ENCODE measurements at places on chromosomes 11 and 22.

- no peak for DNase-seq
These were observed 10.5 kb downstream of the ROBO4 start for GRCh38 chr11:124886978-124887666.

DNA sequence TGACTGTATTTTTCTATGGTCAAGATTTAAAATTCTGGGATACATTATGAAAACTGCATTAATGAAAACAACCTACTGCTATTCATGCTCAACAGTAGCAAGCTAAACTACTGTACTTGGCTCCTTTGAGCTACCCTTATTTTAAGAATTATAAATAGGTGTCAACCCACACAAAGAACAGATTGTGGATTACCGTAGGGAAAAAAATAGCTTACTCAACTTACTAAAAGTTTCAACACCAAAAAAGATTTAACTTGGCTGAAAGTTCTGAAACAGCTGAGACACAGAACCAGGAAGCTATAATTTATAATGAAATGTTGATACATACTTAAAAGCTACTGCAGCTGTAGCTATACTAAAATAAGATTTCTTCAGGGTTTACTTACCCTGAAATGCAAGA, 10.1 kb downstream of the LIN7C start:
- no peak for DNase-seq

- DNase-seq = no peak
These were observed 245.0 kb upstream of the POU2AF2 start for GRCh38 chr11:111000400-111001080.

GRCh38 chr22:50523806-50524675, 1.4 kb downstream of the SCO2 start:
- no peak for DNase-seq

GRCh38 chr11:10390375-10390774, 64.7 kb upstream of the AMPD3 start:
- no peak for DNase-seq

GRCh38 chr11:115665175-115665821, 161.1 kb upstream of the CADM1 start:
- DNase-seq = no peak

GRCh38 chr22:38043151-38044039, 13.8 kb upstream of the PICK1 start:
- DNase-seq = no peak

- DNase-seq = no peak
These were observed 2.3 kb upstream of the ALKBH8 start for GRCh38 chr11:107567739-107568335.

DNA sequence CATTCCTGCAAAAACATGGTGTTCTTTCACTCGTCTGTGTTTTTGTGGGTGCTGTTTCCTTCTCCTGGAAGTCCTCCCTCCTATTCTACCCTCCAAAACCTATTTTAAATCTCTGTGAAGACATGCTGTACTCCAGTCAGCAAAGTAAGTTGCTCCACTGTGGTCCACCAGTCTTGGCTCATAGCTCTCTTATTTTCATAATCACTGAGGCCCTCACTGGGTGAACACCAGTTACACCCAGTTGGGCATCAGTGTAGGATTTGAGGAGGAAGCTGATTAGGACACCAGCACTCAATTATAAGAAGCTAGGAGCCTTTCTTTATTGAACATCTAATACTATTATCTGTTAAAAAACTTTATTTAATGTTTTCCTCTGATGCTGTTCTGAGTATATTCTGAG, 23.9 kb upstream of the EED start:
- no peak for DNase-seq

- DNase-seq = no peak
These were observed 7.0 kb downstream of the THAP7 start for GRCh38 chr22:20994902-20995241.

GRCh38 chr22:19918332-19919106, 23.1 kb upstream of the COMT start:
- DNase-seq = no peak

DNA sequence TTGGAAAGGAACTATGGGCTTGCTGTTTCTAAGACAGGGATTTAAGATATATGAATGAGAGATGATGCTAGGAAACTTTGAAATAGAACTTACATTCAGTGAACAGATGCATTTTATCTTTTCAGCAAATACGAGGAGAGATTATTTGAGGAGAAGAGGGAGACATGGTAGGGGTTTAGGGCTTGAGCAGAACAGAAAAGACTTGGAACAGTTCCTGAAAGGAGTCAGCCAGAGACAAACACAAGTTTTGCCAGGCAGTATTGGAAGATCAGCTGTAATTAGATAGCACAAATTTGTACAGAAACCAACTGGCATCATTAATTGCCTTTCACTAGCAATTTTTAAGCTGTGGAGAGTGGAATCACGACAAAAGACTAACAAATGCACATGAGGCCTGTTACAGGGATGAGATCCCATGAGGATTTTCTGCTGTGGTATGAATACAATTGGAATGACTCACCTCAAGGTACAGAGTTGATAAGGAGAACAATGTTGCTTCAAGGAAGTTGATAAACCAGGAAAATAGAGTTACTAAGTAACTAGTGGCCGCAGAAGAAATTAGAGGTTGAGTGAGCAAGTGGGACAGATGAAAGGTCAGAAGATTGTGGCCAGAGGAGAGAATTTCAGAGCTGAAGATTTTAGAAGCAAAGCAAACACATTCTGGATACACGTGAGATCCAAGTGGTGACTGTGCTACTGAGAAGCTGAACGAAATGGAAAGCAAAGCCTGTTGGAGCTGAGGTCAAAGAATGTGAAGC, 67.9 kb downstream of the CYB5R2 start:
- no peak for DNase-seq

- DNase-seq = no peak
These were observed 2.1 kb upstream of the PTPRCAP start for GRCh38 chr11:67439321-67440228.

DNA sequence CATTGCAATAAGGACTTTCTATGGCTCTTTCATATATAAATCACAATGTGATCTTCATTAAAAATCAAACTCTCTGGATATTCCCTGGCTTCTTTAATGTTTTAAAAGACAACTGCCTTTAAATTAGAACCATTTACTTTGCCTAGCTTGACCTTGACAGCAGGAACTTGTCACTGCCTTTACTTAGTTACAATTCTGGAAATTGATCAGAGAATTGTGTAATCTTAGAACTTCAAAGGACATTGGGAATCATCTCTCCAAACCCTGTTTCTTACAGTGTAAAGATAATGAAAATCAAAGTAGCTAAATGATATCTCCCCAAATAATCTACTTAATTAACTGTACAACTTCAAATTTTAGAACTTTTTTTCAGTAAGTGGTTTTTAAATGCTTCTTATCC, 517.6 kb upstream of the CCDC179 start:
- DNase-seq = no peak

- DNase-seq = no peak
These were observed 5.4 kb downstream of the HINFP start for GRCh38 chr11:119126675-119127268.

GRCh38 chr11:86741839-86742805, 58.2 kb upstream of the PRSS23 start:
- no peak for DNase-seq

GRCh38 chr22:26707090-26707489, 49.7 kb downstream of the MIAT start:
- DNase-seq = no peak

GRCh38 chr11:93895106-93895862, 44.9 kb upstream of the VSTM5 start:
- DNase-seq = no peak

- no peak for DNase-seq
These were observed 62.4 kb downstream of the MYH9 start for GRCh38 chr22:36325154-36326031.

GRCh38 chr11:10305964-10306918, 1.4 kb downstream of the ADM start:
- DNase-seq = peak; percentile 13

DNA sequence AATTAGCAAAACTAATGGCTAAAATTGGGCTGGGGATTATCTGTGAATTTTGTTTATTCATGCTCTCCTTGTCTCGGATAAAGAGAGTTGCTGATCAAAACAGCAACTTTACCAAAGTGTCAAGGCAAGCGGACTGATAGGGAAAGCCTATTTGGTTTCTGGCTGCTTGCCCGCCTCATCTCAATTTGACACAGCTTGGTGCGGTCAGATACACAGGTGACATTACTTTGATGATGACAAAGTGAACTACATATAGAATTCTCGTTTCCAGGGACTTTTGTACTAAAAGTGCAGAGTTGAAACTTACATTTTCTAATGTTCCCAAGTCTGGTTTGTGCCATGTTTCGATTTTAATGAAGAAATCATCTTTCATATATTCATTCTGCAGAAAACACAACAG, 22.8 kb downstream of the PITPNB start:
- no peak for DNase-seq

DNA sequence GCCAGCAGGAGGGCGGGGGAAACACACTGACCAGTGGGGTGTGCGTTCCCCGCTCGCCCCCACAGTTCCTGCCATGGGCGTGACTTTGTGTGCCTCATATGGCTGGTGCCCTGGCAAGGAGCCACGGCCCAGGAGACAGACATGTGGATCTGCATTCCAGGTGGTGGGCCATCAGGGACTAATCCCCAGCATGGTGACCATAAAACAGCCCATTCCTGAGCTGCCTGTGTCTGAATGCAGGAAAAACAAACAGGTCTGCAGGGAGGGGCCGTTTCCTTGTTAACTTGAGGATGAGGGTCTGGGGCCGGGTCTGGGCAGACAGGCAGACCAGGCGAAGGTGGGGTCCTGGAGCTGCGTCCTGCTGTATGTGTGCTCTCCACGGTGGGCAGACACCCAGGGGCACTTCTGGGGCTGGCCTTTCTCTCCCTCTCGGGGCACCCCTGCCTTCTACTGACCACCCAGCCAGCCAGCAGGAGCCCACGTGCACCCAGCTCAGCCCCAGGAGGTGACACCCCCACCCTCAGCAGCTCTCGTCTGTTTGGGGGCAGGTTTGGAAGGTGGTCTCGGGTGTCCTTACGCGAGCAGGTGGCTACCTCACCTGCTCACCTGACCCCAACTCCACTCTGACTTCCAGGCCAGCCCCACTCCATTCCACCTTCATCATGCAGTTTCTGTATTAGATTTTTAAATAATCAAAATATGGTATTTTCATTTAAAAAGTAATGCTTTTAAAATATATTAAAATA, 120.3 kb downstream of the KCNQ1OT1 start:
- no peak for DNase-seq

DNA sequence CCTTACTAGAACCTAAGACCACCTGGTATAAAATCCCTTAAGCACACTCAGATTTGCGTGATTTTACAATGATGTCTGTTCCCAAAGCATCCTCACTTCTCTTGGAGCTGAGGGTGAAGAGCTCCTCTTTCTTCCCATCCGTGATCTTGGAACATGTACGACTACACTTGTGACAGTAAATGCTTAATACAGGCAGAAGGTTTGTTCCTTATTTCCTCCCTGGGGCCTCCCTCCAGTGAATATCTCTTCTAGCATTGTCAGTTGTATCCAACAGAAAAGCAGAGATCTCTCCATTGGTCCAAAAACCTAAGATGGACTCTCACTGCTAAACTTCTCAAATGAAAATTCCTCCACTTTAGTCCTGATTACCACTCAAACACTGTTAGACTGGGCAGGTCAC, 103.6 kb upstream of the VPREB1 start:
- no peak for DNase-seq

DNA sequence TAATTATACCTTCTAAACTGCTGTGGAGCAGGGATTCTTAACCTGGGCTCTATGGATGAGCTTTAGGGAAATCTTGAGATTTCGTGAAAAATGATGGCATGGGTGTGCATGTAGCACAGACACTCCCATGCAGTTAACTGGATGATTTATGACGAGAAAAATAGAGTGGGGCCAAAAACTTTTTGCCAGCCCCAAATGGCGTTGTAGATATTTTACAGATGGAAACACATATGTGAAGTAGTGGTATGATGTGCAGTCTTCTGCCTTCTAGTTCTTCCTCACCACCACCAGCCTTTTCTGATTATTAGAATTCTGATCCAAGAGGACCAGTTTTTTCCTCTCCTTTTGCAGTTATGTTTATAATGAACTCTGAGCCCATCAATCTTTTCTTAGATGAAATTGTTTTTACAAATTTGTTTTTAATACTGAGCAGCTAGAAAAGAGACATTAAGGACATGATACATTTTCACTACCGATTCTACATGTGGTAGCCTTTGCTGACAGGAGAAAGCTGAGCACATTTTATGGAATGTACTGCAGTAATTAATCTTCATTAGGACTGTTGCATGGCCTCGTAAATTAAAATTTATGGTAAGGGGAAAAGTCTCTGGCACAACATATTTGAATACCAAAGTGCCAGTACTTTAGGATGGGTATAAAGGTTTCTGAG, 261.4 kb downstream of the DDX10 start:
- DNase-seq = no peak

- no peak for DNase-seq
These were observed 154.8 kb downstream of the APOL5 start for GRCh38 chr22:35872451-35872850.

- DNase-seq = no peak
These were observed 77.2 kb downstream of the PRR5L start for GRCh38 chr11:36373016-36374010.

GRCh38 chr11:48163360-48164100, 53.1 kb upstream of the OR4B1 start:
- DNase-seq = no peak

DNA sequence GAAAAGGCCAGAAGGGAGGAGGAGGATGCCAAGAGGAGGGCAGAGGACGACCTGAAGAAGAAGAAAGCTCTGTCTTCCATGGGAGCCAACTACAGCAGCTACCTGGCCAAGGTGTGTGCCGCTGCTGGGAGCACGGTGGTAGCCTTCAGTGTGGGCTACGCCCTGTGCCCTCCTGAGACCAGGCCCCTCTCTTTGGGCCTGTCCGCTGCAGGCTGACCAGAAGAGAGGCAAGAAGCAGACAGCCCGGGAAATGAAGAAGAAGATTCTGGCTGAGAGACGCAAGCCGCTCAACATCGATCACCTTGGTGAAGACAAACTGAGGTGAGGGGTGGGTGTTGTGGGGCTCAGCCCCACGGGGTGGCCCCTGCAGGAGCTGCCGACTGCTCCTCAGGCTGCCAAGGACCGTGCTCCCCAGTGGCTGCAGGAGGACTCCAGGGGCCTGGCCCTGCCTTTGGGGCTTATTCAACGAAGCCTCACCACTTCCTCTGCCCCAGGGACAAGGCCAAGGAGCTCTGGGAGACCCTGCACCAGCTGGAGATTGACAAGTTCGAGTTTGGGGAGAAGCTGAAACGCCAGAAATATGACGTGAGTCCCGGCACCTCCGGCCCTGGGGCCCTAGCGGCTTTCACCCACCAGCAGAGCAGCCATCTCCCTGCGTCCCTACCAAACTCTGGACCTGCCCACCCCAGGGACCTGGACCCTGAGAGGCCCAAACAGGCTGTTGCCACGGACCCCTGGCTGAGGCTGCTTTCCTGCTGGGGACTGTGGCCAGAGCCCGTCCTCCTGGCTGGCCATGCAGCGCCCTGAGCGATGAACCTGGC, 12.6 kb upstream of the MRPL23 start:
- no peak for DNase-seq

- DNase-seq = no peak
These were observed 14.1 kb downstream of the VSIG10L2 start for GRCh38 chr11:125959931-125960330.

DNA sequence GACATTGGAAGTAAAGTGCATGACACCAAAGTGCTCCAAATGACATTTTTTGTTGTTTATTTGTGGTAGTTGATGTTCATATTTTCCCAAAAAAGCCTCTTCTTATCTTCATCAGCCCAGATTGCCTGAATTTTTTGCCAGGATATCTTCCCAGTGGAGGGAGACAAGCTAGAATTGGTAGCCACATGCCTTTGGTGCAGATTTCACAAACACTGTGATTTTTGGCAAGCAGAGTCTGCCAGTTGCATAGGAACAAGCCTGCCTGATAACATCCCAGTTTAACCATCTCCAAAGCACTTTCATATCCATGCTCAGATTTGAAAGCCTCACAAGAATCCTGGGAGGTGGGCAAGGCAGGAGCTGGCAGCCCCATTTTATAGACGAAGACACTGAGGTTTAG, 102.3 kb upstream of the SYT13 start:
- no peak for DNase-seq

Measured in activated T-cell treated with anti-CD3 and anti-CD28 coated beads for 1 hour (primary cell).